ENCODE measurements at places on chromosomes 11 and 22. TPM values are rescaled to one million over a fixed set of nuclear protein-coding genes. Genes with fewer than 3 reads are reported as not detected.

DNA sequence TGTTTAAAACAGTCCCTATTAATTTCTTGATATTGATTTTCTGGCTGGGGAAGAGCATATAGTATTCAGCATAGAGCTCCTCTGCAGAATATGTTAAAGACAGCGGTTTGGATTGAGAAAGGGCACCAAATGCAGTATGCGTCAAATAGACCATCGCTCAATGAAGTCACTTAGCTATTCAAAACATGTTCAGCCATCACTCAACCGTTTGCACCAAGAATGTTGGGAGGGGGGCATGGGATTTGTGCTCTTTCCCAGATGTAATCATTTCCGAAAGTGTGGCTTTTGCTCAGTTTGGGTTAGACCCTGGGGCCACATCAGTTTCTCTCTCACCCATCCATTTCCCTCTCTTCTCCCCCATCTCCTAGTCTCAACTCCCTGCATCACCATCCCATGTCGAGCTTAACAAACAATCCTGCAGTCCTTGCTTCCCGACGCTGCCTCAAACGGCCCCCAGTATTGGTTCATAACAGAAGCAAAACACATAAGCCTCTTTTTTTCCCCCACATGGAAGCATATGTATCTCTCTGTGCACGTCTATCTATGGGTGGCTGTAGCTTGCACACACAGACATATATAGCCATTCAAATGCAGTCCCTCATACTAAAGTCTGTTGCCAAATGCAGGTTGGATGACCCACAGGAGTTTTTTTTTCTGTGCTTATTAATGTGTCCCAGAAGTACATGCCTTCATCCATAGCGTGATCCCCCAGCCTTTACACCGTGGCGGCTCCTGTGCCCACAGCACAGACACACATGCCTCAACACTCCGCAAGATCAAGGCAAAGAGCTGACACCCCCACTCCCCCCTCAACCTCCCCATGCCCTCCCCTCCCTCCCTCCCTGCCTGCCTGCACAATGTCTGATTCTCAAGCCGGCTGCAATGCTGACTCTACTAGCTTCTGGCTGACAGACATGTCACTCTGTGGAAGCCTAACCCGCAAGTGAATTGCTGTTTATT, 2.6 kb downstream of the CACNG2 start:
- no peak for DNase-seq

The KCNQ1 gene
- total RNA-seq: 5.6 TPM

- peak; percentile 48 for DNase-seq
Observed at GRCh38 chr11:130478204-130478701, 29.8 kb downstream of the ADAMTS15 start.

DNA sequence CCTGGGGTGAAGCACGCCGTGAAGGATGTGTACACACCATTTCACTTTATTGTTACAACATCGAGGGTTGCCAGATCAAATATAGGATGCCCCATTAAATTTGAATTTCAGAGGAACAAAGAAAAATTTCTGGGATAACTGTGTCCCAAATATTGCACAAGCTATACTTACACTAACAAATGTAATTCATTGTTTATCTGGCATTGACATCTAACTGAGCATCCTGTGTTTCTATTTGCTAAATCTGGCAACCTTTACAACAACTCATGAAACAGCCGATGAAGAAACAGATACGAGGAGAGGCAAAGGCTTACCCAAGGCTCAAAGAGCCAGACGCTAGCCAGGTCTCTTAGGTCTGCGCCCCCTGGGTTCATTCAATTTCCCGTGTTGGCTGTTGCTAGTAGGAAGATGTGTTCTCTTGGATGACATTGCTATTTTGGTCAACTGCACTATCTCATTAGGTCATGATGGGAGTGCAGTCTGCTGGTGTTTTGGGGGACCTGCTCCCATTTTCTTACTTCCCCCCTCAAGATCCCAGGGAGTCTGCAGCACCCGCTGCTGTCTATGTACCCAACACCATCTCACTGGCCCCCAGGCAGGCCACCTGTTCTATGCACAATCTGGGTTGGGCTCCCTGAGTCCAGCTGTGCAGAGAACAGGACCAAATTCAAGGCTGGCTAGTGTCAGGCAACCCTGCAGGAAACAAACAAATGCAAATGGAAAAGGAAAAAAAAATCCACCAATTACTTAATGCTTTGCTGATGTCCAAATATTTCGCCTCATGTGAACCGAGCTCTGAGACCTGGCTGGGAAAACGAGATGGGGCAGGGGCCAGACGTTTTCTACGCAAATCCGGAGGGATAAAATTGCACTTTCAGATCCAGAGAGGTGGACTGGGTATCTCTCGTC, 560.9 kb downstream of the MIAT start:
- no peak for DNase-seq

The MS4A3 gene
- total RNA-seq: not detected

The MRGPRX3 gene
- not detected for total RNA-seq

The DENND6B gene
- total RNA-seq: 3.2 TPM

- peak; percentile 41 for DNase-seq
Observed at GRCh38 chr11:1336836-1337646, 27.6 kb upstream of the TOLLIP start.

GRCh38 chr22:40806711-40807110, 12.4 kb downstream of the SLC25A17 start:
- DNase-seq: no peak

Measured in transverse colon (tissue), 4 donors.